ENCODE measurements at places on chromosomes 1 and 21. TPM values are rescaled to one million over a fixed set of nuclear protein-coding genes. Genes with fewer than 3 reads are reported as not detected.

Gene GABPA
- 28.6 TPM for total RNA-seq

GRCh38 chr1:42372796-42373195 lies 7.8 kb upstream of the RIMKLA start:
- H3K27ac ChIP-seq = no peak overlapping the region
- no peaks in the 10 kb centered on the region for H3K36me3 ChIP-seq
- DNase-seq = no peak
- H3K4me1 ChIP-seq = no peaks in the 10 kb centered on the region
- no peak overlapping the region for H3K4me3 ChIP-seq

GRCh38 chr1:65001231-65001792 lies 35.0 kb upstream of the JAK1 start:
- H3K27ac ChIP-seq = peak overlapping the region; percentile 91
- no peaks in the 10 kb centered on the region for H3K27me3 ChIP-seq
- H3K4me1 ChIP-seq = peaks cover 4% of the 10 kb centered on the region
- no peak overlapping the region for H3K4me3 ChIP-seq
- H3K36me3 ChIP-seq = no peaks in the 10 kb centered on the region
- DNase-seq = peak; percentile 52

- no peak overlapping the region for H3K27ac ChIP-seq
- no peak for DNase-seq
- peaks cover 11% of the 10 kb centered on the region for H3K36me3 ChIP-seq
- peaks cover 2% of the 10 kb centered on the region for H3K4me1 ChIP-seq
- H3K4me3 ChIP-seq = no peak overlapping the region
- no peaks in the 10 kb centered on the region for H3K27me3 ChIP-seq
These were observed 36.3 kb downstream of the WDR4 start for GRCh38 chr21:42843056-42843455.

GRCh38 chr1:116067566-116067890 lies 43.7 kb upstream of the MAB21L3 start:
- H3K4me3 ChIP-seq = no peak overlapping the region
- H3K4me1 ChIP-seq = peaks cover 11% of the 10 kb centered on the region
- H3K27ac ChIP-seq = peak overlapping the region; percentile 75

Data from fibroblast of lung (primary cell).